Neural progenitor cell (in vitro differentiated cells): ENCODE measurements at places on chromosomes 2 and 18. TPM values are rescaled to one million over a fixed set of nuclear protein-coding genes. Genes with fewer than 3 reads are reported as not detected.
A peak's percentile ranks its signal among the peaks of the same experiment; 100 is the strongest.

- no peak for DNase-seq
These were observed 182.1 kb upstream of the ZEB2 start for GRCh38 chr2:144702051-144702450.

DNA sequence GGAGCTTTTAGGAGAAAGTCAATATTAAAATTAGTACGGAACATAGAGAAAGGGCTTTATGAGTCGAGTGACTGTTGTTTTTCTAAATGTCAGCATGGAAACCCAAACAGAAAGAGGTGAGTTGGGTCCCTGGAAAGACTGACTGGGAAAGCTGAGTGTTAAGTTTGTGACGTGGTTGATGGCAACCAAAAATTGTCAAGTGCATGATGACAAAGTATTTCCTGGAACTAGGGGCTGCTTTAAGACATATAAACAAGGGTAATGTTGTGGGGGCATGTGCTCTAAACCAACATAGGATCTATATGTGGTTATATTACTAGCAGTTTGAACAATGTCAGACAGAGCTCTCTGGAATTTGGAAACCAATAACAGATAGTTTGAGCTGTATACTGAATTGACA is 50.9 kb upstream of the GPD2 start:
- no peak for DNase-seq

- DNase-seq, result no peak
These were observed 125.8 kb downstream of the LAMA3 start for GRCh38 chr18:23814991-23815614.

DNA sequence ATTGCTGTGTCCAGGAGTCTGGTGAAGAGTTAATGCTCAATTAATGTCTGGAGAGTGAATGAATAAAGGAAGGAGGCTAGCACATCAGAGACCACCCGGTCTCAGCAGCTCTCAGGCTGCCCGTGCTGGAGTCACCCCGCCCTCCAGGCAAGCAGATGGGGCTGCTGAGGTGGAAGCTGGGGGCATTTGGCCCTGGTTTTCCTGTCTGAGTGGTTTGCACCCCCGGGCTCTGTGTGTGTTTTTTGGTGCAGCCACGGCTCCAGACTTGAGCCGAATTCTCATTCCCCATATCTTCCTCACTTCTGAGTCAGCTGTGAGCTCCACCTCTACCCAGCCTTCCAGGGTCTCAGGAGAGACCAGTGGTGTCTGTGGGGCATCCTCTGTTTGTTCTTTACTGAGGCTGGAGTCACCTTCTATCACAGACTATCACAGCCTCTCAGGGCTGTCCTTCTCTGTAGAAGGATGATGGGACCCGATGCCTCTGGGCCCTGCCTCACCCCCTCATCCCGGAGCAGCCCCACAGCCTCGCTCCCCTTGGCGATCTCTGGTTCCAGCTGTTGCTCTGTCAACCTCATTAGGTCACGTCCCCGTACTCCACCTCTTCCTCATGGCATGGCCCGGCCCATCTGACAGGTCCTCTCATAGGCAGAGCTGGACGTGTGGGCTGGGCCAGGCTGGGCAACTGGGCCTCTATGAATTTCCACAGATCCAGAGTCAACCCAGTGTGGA is 60.8 kb downstream of the HS1BP3 start:
- no peak for DNase-seq

DNA sequence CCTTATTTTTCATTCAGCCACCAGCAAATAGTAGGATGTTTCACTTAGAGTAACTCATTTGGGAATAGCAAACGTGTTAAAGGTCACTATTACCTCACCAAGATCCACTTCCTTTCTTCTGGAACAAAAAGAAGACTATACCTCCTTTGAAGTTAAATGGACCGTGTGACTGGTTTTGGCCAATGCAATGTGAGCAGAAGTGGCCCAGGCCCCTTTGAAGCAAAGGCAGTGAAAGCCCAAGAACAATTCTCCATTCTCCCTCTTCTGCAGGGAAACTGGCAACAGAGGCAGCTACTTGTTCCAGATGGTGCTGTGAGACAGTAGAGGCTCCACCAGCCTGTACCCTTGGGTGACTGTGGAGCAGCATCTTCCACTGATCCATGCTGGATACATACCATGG is 11.3 kb upstream of the MALL start:
- peak; percentile 42 for DNase-seq

DNA sequence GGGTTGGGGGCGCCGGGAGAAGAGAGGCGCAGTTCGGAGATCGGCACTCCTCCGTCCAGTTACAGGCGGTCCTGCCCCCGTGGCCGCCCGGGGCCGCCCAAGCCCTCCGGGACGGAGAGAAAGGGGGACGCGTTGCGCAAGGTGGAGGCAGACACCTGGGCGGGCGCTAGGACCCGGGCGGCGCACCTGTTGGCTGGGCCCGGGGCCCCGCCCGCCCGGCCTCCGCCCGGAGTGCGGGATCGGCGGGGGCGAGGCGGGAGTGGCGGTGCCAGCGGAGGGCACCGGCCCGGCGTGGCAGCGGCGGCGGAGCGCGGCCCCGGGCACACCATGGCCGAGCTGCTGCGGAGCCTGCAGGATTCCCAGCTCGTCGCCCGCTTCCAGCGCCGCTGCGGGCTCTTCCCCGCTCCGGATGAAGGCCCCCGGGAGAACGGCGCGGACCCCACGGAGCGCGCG is at the start of gene SGPP2:
TSS of gene SGPP2 (plus strand) at position 268 of the 453 bp plus-strand sequence. CDS start at position 328, 60 bp downstream.
- peak; percentile 45 for DNase-seq

Gene PLA2R1
- total RNA-seq, result 0.45 and 0.90 TPM in 2 replicates

Gene NEU2
- not detected in 2 replicates for total RNA-seq

Gene CWC22
- 43.6 and 60.2 TPM in 2 replicates for total RNA-seq

Gene FAM110C
- 0.50 and 0.65 TPM in 2 replicates for total RNA-seq

Gene DLX2
- total RNA-seq, result 0.19 TPM in 1 of 2 replicates, not detected in the other

Gene RRM2
- 62.1 and 66.0 TPM in 2 replicates for total RNA-seq
